CD14-positive monocyte (primary cell): ENCODE measurements at places on chromosomes 3 and 15.

DNA sequence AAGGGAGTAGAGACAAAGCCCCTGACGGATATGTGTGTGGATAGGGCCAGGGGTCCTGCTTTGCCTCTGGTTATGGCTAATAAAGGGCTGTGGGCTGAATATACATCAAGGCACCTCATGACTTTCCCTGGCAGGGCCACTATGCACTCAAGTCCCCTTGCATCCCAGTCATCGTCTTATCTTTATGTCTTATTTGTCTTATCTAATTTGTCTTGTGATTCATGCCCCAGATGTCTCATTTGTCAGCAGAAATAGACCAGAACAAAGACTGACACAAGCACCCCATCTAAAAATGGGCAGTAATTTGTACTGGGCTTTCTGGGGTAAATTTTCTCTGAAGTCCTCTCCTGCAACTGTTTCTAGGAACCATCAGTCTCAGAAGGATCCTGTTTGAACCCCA is 68.6 kb downstream of the ITGA11 start:
- DNase-seq: no peak

DNA sequence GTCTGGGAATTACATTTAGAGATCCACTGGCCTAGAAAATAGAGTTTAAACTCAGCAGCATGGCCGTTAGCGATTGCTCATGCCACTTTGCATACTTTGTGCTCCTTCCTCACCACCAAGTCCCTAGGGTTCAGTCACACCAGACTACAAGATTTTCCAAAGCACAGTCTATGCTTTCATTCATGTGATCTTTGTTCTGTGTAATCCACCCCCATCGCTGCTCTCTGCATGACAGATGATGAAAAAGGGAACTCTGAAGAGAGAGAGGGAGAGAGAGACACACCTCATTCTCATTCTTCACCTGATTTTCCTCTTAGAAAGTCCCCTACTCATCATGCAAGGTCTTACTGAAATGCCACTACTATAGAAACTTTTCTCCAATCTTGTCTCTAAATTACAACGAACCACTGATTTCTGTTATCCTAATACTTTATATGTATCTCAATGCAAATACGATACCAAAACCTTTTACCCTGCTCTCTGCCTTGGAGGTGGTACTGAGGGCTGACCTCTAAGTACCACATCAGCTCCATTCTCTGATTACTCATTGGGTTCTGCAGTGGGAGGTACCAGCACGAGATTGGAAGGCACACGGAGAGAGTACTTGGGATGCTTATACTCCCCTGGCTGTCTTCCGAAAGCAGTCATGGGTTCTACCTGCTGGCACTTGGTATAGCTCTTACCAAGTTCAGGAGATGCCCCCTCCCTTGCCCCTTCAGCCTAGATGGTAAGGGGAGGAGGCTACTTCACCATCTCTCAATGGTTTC is 1.1 kb upstream of the PARP15 start:
- DNase-seq: peak; percentile 42

DNA sequence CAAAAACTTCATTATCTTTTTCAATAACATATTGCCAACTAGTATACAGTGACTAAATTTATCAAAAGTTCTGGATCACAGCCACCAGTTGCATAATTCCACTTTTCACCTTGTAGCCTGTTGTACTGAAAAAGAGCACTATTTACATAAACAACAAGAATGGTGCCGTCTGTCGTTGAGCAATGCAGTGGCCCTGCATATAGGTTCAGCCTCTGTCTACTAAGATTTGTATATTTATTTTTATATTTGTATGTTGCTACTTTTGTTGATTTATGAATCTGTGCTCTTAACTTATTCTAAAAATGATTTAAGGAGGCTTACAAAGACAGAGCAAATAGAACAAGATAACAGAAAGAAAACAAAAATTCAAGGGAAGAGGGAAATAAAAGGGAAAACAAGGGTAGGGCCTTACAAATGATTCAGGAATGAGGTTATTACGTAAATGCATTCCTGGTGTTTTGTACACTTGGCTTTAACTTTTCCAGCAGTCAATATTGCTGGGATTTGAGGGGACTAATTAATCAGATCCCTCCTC is 257.6 kb upstream of the STT3B start:
- no peak for DNase-seq

DNA sequence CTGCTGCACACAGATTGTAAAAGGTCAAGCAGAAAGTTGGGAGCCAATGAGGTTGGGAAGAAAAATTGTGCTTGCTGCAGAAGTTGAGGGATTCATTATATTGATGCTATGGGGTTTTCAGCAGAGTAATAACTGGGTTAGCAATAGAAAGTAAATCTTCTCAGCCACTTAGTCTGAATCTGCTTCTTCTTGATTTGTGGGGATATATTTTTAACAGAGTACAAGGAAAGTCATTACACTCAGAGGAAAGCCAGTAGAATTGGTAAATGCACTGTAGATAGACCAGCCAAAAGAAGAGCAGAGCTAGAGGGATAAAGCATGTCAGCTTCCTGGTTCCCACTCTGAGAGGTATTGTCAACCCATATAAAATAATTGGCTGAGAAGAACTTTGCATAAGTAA is 663.6 kb downstream of the NLGN1 start:
- DNase-seq: no peak

- DNase-seq: no peak
Measured at GRCh38 chr3:188505151-188505550, 351.2 kb downstream of the LPP start.

DNA sequence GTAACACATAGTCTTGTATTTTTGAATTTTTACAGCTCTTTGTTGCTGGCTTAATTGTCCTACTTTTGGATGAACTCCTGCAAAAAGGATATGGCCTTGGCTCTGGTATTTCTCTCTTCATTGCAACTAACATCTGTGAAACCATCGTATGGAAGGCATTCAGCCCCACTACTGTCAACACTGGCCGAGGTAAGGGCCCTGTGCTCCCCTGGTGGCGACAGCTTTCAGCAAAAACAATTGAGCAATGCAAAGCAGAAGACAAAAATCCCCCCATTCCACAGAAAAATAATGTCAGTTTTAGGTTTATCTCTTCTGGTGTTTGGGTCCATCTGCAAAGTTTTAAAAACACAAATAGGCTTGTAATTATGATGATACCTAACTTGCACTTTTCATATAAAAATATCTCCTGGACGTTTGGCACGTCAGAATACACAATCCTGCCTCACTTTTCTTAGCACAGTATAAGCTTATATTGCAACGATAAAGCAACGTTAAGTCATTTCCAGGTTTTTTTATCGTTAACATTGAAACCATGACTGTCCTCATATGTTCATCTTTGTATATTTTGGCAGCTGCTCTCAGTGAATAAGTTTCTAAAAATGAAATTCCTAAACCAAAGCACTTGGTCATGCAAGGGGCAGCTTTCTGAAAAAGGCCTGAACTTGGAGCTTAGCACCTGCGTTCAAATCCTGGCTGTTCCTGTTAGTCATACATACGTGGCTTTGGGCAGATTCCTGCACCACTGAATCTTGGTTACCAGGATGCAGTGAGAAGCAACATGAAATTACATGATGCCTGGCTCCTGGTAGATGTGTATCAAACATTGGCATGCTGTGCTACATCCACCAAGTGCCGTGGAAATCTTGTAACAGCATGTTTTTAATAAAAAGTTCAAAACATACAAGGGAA is 8.5 kb downstream of the SEC61A1 start:
- DNase-seq: no peak

GRCh38 chr3:89375451-89375850 is 268.0 kb downstream of the EPHA3 start:
- no peak for DNase-seq

DNA sequence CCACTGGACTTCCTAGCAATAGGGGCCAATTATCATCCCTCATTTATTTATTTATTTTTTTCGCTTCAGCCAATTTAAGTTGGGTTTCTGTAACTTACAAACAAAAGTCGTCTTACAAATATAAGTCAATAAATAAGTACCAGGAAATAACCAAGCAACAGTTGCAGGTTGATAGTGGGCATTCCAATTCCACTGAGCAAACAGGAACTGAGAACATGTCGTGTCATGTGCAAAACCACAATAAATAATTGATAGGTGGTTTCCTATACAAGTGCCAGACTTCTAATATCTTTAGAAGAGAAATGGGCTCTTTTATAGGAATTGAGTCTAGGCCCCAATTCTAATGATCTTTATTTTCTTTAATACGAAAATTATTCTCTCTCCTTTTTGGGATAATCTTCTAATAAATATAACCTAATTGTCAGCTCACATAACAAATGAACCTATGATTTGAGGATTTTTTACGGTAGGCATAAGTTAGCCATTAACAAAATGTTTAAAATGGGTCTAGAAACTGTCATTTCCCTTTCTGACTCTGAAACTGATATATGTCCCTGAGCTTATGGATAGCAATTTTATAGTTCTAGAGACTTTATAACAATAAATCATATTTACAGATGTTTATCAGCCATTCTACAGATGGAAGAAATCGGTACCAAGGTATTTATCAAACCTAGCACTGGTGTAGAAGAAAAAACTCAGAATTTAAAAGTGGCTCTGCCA is 571.8 kb downstream of the FOXP1 start:
- DNase-seq: peak; percentile 27

DNA sequence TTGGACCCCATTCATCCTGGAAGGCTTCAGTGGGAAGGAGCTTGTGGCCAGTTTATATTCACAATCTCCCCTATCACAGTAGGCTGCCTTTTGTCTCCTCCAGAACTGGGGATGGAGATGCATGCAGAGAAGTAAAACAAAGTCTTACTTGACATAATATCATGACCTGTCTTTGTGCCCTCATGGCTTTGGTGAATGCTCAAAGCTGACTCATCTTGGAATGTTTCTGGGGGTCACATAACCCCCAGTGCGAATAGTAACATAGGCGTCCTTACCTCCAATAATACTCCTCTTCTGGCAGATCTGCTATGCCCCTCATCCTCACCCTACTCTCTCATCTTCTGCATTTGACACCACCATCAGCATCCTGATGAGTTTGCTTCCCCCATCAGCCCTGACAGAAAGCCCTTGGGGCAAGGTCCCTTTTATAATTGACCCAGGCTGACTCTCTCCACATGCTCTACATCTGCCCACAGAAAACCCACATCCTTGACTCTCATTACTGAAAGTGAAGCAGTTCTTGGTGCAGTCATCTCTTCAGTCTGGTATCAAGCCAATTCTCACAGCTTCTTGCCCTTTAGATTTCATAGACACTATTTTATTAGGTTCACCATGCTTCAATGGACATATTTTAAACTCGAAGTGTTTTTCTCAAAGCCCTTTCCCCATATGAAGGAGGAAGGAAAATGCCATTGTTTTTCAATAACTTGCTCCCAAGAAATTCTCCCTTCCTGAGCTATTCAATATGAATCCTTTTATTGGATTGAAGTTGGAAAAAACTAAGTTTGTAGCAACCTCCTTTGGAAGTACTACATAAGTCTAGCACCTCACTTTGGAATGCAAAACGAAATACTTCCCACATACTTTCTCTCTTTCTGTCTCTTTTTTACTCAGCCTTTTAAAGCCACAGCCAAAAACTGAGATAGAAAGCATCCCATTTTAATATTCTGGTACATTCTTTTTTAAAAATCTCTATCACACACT is 36.6 kb downstream of the OSTN start:
- DNase-seq: no peak

DNA sequence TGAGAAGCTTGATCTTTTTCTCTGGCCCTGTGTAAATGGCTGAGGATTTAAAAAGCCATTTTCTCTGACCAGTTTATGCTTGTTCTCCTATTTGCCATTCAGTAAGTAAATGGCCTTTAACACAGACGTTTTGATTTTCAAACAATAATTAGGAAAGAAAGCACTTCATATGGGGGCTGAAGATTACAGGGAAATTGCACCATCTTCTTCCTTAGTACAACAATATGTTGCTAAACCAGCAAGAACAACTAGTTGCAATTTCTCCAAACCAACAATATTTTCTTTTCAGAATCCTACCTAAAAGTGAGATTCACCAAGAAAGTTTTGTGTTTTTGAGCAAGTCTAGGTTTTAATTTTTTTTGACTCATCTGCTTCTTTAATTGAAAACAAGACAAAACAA is 80.5 kb upstream of the CCNL1 start:
- no peak for DNase-seq

- DNase-seq: no peak
Measured at GRCh38 chr15:100131321-100132224, 210.2 kb downstream of the ADAMTS17 start.

GRCh38 chr3:62433396-62433795 is 60.0 kb upstream of the FEZF2 start:
- DNase-seq: no peak

GRCh38 chr15:37536967-37537605 is 397.4 kb upstream of the TMCO5A start:
- no peak for DNase-seq

DNA sequence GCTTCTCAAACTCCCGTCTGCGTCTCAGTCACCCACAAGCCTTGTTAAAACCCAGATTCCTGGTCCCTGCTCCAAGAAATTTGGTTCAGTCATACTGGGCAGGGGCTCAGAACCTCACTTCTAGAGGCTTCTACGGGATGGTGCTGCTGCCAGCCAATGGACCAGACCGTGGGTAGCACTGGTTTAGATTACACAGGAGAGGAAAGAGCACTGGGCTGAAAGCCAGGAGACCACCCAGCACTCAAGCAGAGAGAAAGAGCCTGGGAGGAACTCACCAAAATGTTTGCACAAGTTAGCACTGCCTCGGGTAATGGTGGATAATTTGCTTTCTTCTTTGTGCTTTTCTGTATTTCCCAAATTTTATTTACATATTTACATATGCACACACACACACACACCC is 46.9 kb upstream of the MUC13 start:
- no peak for DNase-seq

- DNase-seq: no peak
Measured at GRCh38 chr3:3084890-3085289, 25.3 kb downstream of the IL5RA start.

DNA sequence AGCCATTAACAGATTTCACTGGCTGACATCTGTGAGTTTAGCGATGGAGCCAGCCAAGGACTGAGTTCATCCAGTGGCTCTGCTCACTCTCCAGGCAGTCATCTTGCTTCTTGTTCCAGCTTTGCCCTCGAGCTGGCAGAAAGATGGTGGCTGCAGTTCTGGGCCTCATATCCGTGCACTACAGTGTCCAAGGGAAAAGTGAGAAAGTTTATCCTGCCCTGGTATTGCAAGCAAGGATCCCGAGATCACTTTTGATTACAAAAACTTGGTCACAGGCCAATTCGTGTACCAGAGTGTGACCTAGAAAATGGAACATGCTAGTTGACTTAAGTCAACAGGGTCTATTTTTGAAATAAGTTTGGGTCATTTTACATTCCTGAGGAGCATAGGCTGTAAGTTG is 288.0 kb upstream of the CHRM5 start:
- no peak for DNase-seq

DNA sequence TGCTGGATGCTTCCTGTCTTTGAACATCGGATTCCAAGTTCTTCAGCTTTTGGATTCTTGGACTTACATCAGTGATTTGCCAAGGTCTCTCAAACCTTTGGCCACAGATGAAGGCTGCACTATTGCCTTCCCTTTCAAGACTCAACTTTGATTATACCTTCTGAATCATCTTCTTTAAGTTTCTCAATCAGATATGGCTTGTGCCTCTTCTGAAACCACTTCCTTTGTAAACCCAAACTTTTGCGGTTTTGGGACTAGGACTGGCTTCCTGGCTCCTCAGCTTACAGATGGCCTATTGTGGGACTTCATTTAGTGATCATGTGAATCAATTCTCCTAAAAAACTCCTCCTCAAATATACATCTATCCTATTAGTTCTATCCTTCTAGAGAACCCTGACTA is 47.1 kb upstream of the CADPS start:
- no peak for DNase-seq
